ENCODE measurements at places on chromosomes 3 and 15.

GRCh38 chr15:75355369-75355768 is 8.5 kb downstream of the NEIL1 start:
- DNase-seq = no peak

DNA sequence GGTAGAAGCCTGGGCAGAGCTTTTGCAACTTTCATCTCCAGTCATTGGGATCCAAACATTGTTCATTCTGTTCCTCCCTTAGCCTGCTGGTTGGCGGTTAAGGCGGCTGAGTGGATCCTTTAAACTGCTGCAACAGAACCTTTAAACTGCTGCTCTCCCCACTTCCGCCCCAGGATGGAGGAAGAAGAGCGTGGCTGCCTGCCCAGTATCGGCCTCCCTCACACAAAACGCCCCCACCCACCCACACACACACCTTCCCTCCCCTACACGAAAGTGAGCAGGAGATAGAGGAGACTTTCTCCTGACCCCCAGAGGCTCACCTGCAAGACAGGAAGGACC is 460 bp upstream of the ZMAT3 start:
- DNase-seq = peak; percentile 75

- DNase-seq = no peak
Observed at GRCh38 chr3:165389064-165389463, 192.9 kb upstream of the SLITRK3 start.

GRCh38 chr3:23644099-23644498 is 161.7 kb upstream of the UBE2E1 start:
- DNase-seq = no peak

DNA sequence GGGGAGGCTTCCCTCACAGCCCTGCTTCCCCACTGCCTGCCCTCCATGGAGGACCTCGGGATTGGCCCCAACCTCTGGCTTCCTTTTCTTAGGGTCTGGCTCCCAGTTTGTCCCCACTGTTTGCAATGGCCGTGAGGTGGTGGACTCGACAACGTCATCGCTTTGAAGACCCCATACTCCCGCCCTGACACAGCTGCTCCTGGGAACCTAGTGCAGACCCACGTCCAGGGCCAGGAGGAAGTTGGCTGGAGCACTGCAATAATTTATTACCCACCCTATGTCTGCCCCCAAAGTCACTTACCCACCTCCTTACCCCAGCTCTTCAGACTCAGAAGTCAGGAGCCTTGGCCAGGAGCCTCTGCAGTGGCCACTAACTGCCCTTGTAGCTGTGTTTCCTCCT is 11.1 kb downstream of the GRM2 start:
- no peak for DNase-seq

DNA sequence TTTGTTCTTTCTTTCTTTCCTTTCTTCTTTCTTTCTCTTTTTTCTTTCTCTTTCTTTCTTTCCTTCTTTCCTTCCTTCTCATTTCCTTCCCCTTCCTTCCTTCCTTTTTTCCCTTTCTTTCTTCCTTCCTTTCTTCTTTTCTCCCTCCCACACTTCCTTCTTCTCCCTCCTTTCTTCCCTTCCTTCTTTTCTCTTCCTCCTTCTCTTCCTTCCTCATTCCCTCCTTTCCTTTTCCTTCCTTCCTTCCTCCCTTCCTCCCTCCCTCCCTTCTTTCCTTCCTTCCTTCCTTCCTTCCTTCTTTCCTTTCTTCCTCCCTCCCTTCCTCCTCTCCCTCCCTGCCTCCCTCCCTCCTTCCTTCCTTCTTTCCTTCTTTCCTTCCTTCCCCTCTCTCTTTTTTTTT is 755.7 kb upstream of the GRM7 start:
- no peak for DNase-seq

DNA sequence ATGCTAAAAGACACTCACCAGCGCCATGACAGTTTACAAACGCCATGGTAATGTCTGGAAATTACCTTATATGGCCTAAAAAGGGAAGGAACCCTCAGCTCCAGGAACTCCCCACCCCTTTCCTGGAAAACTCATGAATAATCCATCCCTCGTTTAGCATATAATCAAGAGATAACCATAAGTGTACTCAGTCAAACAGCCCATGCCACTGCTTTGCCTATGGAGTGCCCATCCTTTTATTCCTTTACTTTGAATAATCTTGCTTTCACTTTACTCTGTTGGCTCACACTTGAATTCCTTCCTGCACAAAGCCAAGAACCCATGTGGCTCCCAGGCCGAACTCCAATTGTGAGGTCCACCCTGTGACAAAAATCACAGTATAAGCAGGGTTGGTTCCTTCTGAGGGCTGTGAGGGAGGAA is 19.1 kb upstream of the FSTL1 start:
- no peak for DNase-seq

DNA sequence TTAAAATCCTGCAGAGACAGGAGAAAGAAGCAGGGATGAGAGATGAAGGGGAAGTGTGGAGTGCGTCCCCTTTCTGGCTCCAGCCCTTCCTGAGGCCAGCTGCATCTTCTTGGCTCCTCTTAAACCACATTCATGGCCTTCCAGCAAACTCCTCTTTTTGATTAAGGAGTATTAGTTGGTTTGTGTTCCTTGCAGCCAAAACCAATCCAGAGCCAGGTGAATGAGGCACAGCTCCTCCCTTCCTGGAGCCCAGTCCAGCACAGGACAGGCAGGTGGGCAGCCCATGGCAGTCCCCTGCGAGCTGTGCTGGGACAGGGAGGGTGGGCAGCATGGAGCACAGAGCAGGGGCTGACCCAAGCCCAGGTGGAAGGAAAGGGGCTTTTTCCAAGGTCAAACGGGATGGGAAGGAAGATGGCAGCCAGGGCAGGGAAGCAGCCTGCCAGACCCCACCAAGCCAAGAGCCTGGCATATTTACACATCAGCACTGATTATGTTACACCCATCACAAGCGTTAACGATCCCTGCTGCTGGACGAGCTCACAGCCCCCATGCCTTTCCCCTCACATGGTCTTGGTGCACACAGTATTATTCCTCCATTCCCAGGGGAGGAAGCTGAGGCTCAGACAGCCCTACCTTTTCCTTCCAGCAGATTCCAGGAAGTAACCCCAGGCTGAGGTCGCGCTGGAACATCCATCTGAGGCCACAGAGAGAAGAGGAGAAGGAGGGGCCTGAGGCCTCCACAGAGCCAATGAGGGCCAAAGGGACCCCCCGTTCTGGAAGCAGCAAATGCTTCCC is 175.6 kb downstream of the SMAD6 start:
- no peak for DNase-seq

DNA sequence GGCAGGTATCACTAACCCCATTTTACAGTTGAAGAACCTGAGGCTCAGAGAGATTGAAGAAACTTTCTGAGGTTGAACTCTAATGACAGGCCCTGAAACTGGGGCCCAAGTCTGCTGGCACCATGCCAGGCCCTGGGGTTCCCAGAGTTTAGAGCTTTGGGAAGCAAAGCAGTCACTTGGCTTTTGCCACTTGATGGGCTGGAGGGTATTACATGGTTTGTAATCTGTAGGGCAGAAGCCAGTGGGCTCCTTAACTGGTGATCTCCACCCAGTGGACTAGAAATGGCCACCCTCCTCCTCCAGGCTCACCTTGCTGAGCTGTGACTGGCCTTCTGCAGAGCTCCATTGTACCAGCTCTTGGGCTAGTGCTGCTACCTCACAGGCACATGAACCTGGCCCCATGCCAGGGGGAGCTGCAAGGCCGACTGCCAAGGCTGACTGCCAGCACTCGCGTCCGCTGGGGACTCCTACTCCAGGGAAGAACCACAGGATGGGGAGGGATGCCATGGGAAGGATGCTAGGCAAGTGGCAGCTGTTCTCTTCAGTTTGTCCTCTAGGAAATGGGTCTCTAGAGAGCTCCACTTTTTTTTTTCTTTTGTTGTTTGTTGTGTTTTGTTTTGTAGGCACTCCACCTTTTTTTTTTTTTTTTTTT is 104.8 kb downstream of the ETFA start:
- DNase-seq = no peak

DNA sequence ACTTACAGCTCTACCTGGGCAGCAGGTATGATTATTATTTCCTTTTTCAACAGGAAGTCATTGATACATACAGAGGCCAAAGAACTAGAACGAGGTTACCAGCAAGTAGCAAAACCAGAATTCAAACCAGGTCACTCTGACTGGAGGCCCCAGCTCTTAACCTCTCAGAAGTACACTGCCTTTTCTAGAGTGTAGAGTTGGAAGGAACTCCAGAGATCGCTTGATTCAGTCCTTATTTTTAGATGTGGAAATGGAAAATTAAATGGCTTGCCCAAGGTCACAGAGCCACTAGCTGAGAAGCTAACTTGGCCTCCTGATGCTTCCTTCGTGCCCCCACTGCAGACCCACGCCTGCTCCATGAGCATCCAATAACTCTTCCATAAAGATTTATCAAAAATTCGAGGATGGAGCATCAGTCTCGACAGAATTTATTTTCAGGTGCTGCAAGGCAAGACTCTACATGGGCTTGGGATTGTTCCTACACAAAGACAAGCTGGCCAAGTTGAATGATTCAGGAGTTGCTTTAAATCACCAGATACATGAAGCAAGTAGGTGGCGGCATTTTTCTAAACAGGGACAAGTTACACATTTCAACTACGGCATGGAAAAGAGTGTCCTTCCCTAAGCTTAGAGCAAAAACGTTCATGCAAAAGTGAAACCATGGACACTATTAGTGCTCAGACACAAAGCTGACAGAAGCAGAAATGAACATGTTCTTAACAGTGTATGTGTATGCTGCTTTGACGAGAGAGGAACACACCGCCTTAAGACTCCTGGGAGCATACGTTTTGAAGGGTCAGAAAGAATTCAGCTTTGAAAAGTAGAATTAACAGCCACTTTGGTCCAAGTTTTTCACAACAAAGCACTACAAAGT is 235.7 kb downstream of the THRB start:
- DNase-seq = no peak

GRCh38 chr15:77827860-77828259 is 195.1 kb upstream of the LINGO1 start:
- no peak for DNase-seq

- no peak for DNase-seq
Observed at GRCh38 chr3:131922356-131922755, 112.5 kb downstream of the CPNE4 start.

GRCh38 chr3:3113042-3113709 is 3.0 kb upstream of the IL5RA start:
- no peak for DNase-seq

GRCh38 chr3:41710646-41711388 is 251.1 kb downstream of the ULK4 start:
- no peak for DNase-seq

DNA sequence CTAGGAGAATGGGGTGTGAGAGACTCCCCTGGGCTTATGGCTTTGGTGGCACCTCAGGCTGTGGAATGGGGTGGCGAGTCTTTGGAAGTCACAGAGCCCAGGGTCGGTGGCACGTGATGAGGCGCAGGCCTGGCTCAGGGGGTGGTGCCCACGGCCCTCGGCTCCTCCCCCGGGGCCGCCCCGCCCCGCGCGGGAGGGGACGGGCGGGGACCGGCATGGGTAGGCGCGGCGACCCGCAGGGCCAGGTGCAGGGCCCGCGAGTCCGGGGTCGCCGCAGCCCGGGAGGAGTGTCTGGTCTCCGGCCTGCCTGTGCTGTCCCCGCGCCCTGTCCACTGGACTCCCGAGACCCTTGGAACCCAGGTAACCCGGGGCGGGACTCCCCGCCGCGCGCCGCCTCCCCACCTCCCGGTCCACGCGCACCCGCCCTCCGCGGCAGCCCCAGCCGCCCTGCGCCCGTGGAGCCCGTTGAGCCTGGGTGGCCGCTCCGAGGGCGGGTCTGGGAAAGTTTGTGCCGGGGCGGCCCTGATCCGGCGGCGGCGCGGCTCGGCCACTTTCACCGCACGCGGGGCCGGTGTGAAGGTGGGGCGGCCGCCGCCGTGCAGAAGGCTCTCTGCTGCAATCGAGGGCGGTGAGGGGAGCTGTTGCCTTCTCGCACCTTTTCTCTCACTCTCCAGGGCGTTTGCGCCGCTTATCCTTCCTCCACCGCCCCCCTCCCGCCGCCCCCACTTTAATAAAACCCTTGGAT is at the start of gene PAQR5:
Gene PAQR5 (plus strand): TSS at position 216 of the 745 bp plus-strand sequence. CDS start 61,169 bp downstream, outside the sequence.
- no peak for DNase-seq

GRCh38 chr3:187072511-187072910 is 66.8 kb downstream of the RPL39L start:
- peak; percentile 31 for DNase-seq
